ENCODE measurements at places on chromosomes 16 and 17. TPM values are rescaled to one million over a fixed set of nuclear protein-coding genes. Genes with fewer than 3 reads are reported as not detected.

SLC13A2 gene
- not detected for polyA plus RNA-seq

RAC3 gene
- 4.7 TPM for polyA plus RNA-seq

NOTUM gene
- polyA plus RNA-seq, result 0.02 TPM

DNA sequence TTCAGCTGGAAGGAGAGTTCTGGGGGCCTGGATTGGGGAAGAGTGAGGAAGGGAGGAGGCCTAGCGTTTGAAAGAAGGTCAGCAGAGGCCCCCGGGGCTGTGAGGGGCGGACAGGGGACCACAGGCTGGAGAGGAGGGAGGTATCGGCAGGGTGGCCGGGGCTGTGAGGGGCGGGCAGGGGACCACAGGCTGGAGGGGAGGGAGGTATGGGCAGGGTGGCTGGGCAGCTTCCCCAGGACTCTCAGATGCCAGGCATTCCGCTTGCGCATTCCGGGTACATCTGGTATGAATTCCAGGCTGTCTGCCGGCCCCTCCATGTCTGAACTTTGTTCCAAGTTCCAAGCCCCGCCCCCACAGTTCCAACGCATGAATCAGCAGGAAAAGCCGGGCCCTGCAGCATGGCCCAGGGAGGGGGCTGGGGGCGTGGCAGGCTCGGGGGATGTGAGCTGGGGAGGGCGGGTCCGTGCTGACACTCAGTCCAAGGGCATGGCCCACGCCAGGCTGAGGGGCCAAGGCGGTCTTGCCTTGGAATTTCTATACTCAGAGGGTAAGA, 4.3 kb upstream of the TLCD2 start:
- DNase-seq, result peak; percentile 97

DNA sequence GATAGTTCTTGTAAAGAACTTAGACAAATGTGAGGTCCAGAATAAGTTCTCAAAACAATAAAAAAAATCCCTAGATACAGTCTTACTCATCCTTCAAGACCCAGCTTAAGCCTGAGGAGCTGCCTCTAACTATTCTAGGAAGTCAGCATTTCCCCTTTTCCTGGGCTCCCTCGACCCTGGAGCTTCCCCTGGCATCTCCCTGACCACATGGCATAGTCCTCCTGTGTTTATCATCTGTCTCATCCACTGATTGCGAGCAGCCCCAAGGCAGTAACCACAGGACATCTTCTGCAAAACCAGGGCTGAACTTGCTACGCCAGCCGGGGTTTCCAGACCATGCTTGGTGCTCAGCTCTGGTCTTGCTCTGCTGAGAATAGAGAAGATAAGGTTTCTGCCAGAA, 36.7 kb upstream of the NLRP1 start:
- DNase-seq, result no peak

DNA sequence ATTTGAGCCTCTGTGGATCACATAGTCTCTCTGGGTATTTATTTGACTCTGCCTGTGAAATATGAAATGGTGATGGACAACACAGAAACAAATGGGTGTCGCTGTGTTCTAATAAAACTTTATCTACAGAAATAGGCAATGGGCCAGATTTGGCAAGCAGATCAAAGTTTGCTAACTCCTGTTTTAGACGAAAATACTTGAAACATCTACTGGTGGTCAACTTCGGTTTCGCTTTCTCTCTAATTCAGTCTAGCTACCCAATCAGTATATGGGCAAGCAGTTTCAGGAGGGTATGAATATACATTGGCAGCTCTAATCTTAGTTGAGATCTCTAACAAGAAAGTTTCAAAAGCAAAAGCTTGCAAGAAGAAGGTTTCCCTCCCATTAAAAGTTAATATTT, 60.1 kb upstream of the DYNLRB2 start:
- no peak for DNase-seq

GRCh38 chr16:26395700-26396099, 671.0 kb upstream of the C16orf82 start:
- no peak for DNase-seq

GRCh38 chr16:53827741-53828140, 123.8 kb downstream of the FTO start:
- no peak for DNase-seq

GRCh38 chr17:50248255-50248654, 26.0 kb upstream of the TMEM92 start:
- no peak for DNase-seq

GRCh38 chr17:5902181-5903140, 167.7 kb upstream of the WSCD1 start:
- no peak for DNase-seq

DNA sequence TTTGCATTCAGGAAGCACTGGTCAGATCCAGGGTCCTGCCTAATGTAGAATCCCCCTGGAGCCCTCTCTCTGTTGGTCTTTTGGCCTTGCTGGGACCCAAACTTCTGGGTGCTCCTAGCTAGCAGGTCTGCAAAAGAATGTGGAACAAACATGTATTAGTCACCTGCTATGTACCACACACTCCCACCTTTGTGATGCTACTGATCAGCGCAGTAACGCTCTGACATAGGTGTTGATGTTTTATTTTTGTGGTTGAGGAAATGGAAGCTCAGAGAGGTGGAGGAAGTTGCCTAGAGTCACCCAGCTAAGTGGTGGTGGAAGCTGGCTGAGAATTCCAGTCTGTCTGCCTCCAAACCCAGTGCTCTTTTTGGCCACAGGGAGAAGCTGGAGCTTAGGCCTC, 35.8 kb upstream of the LGALS9 start:
- DNase-seq, result no peak

DNA sequence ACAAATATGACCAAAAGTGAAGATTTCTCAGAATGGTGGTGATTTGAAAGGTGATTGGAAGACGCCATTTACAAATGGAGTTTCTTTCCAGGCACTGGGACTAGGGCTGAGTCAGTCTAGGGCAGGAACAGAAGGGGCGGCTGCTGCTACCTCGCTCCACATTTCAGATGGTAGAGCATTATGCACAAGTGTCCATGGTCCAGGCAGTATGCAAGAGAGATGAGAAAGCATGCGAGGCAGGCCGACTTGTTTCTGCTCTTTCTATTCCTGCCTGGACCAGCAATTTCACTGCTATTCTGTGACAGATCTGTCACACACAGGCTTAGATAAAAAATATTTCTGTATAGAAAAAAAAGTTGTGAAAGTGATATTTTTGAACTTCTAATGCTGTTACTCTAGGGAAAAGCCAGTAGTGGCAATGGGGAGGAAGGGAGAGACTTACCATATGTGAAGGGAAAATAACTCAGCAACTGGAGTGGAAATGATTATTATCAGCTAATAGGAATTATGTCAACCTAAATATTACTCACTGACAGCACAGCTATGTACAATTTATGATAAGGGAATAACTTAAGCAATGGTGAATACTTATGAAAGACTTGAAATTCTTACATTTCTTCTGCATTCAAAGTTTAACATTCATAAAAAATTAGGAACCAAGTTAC, 134.7 kb upstream of the NETO2 start:
- peak; percentile 47 for DNase-seq

- DNase-seq, result peak; percentile 96
These were observed 839.6 kb upstream of the GOT2 start for GRCh38 chr16:59573528-59574271.

DNA sequence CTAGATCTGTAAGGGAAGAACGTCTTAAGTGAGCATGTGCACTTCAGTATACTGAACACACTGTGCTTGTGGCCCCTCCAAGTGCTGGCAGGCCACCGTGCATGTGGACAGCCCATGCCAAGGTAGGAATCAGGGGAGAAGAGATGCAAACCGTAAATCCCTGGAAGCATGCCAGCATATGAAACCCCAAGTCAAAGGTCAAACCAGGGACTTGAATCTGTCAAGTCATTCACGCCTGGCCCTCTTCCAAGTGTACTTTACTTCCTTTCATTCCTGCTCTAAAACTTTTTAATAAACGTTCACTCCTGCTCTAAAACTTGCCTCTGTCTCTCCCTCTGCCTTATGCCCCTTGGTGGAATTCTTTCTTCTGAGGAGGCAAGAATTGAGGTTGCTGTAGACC, 2.8 kb upstream of the ATXN2L start:
- DNase-seq, result no peak
